ENCODE measurements at places on chromosomes 7 and 10. TPM values are rescaled to one million over a fixed set of nuclear protein-coding genes. Genes with fewer than 3 reads are reported as not detected.

- DNase-seq = peak; percentile 92
Observed at GRCh38 chr10:117541909-117542705, 439 bp upstream of the EMX2 start.

- DNase-seq = no peak
Observed at GRCh38 chr7:106108991-106109390, 3.1 kb downstream of the SYPL1 start.

DNA sequence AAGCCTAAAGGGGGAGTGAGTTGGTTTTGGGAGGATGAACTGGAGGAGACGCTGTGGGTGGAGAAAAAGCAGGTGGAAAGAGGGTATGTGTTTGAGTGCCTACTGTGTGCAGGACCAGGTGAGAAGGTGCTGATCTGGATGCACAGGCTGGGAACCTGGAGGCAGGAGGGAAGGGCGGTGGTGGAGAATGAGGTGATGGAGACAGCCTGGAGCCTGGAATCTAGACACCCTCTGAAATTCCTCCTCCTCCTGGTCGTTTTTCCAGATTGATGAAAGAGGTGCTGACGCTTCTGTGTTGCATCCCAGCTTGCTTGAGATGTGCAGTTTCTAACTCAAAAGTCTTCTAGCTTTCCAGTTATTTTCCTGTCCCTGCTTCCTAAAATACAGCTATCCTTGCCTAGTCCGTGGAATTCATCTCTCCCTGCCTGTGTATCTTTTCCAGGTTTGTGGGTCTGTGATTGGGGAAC, 67.5 kb downstream of the LRMDA start:
- no peak for DNase-seq

GRCh38 chr10:79142522-79143309, 74.0 kb downstream of the ZMIZ1 start:
- no peak for DNase-seq

SEMA3E gene
- total RNA-seq = 0.07 TPM

- DNase-seq = no peak
Observed at GRCh38 chr10:22714479-22715289, at the start of gene PIP4K2A. Gene PIP4K2A, minus strand, starts transcription at chr10:22714578. Its CDS starts 252 bp downstream, at chr10:22714326.

DYNC1I1 gene
- total RNA-seq = 0.14 TPM

Measured in kidney epithelial cell (primary cell).